ENCODE measurements at places on chromosomes 5 and 9. TPM values are rescaled to one million over a fixed set of nuclear protein-coding genes. Genes with fewer than 3 reads are reported as not detected.
A peak's percentile ranks its signal among the peaks of the same experiment; 100 is the strongest.

GRCh38 chr9:87601176-87601575 is 103.5 kb downstream of the DAPK1 start:
- no peak for DNase-seq

DNA sequence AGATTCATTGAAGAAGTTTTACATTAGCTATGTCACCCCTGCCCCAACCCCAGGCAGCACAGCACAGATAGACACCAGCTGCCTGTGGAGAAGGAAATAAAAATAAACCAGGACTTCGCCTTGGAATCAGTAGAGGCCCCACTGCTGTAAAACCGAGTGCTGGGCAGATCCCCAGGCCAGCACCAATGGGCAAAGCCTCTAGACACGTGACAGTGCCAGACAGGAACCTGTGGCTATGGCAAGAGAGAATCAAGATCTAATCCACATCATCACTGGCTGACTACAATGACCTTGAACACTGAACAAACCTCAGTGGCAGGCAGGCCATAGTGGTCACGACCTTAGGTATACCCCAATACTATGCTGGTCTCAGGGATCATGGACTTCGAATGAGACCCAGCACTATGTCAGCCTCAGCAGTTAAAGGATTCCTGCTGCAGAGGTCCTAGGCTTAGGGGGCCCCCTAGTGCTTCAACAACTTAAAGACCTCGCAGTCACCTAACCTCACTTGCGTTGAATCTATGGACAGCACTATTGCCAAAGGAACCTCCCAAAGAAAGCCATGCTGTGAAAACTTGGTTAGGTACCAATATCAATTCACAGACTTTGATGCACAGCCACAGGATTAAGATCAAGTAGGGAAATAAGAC is 2118.6 kb upstream of the C9orf72 start:
- no peak for DNase-seq

DNA sequence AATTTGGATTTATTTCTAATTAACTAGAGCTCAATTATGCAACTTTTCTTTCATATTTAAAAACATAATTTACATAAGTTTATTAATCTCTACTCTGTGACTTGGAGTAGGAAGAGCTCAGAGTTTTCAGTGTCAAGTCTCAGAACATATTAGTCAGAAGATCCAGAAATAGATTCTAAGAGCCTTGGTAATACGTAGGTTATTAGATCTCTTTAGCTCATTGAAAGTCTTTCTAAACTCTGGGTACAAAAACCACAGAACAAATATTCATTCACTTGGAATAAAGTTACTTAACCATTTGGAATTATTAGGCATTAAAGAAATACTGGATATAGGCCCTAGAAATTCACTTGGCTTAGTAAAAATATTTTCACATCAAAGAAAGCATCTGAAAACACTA is 26.3 kb upstream of the ISCA1 start:
- DNase-seq = peak; percentile 58

Gene CLTA
- total RNA-seq = 186 TPM

Gene SLC6A19
- total RNA-seq = 0.31 TPM

DNA sequence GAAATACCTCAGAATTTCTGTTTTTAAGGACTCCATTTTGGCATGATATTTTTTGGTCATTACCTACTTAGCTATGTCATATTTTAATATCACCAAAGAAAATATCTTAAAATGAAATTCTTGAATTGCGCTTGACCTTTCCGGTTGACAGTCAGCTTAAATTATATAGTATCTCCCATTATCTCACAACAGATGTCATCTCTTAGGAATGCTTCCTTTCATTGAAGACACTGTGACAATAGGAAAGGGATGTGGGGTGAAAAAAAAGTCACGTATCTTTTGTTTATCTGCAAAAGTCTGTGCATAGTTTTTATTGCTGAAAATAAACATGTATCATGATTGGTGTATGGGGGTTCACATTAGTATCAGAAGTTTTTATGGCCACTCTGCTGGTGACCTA is 105.8 kb downstream of the INVS start:
- no peak for DNase-seq

DNA sequence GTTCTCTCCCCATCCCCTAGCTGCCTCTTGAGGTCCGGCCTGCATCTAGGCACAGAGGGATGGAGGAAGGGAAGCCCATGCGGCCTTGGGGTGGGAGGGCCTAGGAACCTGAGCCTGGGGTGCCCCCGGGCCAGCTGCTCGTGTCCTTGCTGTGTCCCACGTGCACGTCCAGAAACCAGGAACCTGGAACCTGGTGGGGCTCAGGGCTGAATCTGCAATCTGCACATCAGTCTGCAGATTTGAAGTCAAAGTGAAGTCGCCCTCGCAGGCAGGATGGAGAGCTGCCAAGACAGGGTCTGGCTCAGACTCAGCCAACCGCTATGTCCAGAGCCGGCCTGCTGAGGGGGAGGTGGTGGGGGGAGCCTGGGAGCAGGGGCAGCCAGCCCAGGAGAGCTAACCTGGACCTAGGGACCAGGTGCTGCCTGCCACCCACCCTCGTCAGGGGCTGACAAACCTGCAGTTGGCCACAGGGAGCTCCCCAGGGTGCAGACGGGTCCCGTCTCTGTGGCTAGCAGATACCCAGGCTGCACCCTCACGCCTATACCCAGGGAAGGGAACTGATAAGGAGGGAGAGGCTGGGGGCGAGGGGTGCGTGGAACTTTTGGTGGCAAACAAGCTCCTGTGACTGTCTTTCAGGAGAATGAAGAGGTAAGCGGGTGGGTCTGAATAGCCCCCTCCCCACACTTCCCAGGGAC is 103.5 kb upstream of the SIMC1 start:
- DNase-seq = no peak

Gene CDKN2B
- total RNA-seq = 81.1 TPM

GRCh38 chr9:136292591-136293448 is 11.1 kb downstream of the CCDC187 start:
- DNase-seq = peak; percentile 46

Gene PCDHB9
- 6.8 TPM for total RNA-seq

DNA sequence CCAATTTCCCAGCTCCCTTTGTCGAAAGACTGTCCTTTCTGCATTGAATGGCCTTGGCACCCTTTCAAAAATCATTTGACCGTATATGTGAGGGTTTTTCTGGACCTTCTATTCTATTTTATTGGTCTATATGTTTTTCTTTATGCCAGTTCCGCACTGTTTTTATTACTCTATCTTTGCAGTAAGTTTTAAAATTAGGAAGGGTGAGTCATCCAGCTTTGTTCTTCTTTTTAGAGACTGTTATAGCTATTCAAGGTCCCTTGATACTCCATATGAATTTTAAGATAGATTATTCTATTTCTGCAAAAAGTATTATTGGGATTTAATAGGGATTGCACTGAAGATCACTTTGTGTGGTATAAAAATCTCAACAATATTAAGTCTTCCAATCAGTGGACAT is 44.2 kb upstream of the STARD4 start:
- no peak for DNase-seq

- no peak for DNase-seq
These were observed 2.8 kb downstream of the CSNK1G3 start for GRCh38 chr5:123514615-123515355.

GRCh38 chr5:151738125-151738848 is 20.1 kb downstream of the ATOX1 start:
- DNase-seq = no peak

Gene DMRT3
- total RNA-seq = not detected

DNA sequence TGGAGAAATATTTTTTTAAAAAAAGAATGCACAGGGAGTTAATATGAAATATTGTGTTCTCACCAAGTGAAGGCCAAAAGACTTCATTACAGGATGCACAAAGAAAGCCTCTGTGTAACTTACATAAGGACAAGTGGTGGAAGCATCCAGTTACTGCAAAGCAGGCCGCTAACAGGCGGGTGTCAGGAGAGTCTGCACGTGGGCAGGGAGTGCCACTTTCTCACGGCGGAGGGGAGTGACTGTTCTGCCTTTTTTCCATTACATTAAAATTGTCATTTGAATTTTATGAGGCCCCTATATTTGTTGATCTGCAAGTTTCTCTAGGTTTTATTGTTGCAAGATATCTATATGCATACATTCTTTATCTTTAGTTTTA is 28.1 kb upstream of the SPATA31E1 start:
- DNase-seq = no peak

DNA sequence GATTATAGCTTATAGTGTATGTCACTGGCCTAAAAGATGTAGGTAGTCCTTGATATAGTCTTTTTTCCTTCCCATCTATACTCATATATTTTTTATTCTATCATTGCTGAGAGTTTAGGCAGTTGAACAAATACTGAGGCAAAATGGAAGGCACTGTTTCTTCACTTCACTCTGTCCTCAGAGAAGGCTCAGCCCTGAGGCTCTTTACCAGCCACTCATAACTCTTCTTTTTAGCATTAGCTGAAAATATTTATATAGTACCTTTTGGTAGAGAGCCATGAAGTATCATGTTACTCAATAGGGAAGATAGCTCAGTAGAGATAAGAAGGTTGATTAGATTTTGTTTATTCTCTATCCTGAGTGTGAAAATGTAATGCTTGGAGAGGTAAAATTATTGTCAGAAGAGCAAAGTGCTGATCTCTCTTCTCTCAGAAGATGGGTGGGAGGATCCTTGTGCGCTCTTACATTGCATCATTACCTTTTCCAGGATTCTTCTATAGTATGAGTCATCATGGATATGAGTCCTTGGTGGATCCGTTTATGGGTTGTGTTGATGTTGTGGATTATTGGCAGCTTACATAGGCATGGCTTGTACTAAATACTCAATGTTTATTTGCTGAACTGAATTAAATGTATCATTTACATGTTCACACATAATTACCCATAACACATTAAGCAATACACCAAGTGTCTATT is 88.1 kb downstream of the ANXA1 start:
- no peak for DNase-seq

Gene RLN1
- total RNA-seq = 0.57 TPM

DNA sequence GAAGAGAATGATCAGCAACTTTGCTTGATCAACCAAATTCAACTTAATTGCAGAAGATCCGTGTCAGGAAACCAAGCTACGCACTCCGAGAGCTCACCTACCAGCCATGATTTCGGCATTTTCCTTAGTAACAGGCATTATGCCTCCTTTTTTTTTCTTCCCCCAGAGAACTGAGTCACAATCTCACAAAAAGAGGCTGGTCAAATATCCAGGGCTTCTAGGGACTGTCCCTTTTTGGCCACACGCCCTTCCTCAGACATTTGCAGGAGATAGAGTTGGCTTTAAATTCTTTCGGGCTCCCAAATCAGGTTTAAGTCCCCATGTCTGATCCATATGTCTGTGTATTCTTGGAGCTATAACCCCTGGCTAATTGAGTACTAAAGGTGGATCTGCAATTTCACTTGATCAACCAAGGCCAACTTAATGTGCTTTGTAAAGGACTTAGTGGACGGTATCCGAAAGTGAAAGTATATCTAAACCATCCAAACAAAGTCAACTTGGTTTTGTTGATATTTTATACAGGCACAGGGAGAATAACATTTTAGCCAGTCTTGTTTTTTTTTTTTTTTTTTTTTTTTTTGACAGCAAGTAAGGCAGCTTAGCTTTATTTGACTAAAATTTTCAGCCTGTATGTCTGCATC is 100.8 kb upstream of the TBCA start:
- DNase-seq = peak; percentile 42

DNA sequence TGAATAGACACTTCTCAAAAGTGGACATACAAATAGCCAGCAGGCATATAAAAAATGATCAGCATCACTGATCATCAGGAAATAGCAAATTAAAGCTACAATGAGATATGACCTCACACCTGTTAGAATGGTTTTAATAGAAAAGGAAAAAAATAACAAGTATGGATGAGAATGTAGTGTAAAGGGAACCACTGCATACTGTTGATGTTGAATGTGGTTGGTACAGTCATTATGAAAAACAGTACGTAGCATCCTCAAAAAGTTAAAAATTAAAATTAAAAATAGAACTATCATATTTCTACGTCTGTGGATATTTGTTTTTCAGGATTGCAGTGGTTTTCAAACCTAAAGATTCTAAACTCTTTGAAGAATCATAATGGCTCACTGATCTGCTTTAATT is 215.1 kb upstream of the NREP start:
- DNase-seq = no peak

DNA sequence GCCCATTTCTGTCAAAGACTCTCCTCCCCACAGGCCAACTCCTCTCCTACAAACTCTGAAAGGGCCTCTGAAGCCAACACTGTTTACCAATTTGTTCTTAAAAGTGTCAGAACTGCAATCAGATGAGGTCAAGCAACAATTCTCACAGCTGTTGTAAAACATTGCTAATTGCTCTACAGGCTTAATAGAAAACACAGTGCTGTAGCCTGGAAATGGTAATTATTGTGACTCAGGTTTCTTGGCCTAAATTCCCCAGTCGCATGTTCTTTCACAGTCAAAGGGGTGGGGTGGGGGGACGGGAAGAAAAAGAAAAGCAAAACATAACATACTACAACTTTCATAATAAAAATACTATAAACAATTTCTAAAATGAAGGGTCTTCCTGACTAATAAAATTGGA is 343.2 kb downstream of the DMAC1 start:
- DNase-seq = no peak

DNA sequence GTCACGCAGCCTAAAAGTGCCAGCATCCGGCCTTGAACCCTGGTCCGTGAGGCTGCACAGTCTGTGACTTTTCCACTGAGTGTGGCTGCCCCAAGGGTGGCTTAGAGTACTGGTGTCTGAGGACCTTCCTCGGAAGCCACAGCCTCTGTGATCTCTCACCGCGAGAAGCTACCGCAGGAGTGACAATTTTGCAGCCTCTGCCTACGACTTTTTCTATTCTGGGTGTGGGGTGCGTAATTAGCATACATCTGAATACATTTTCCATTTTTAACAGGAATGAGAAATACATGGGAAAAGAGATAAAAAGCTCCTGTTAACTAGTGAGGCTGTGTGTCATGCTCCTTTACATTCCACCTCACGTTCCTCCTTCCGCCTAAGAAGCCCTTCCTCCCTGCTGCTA is 48.3 kb upstream of the HRH2 start:
- no peak for DNase-seq

Gene ZNF346
- total RNA-seq = 15.0 TPM

DNA sequence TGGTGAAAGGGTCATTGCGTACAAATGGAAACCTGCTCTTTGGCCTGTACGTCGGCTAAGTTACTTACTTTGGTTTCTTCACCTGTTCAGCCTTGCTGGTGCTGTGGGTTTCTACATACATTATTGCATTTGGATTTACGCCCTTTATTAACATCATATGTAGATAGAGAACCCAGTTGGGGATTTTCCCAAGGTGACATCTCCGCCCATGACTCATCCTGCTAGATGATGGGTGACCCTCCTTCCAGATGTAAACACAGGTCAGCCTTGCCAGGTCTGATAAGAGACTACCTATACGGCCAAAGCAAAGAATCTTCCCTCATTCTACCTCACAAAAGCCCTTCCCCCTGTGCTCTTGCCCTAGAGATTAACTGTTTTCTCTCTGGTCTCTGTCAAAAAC is 360.9 kb downstream of the KDM4C start:
- no peak for DNase-seq
